ENCODE measurements at places on chromosomes 7 and 10.
A peak's percentile ranks its signal among the peaks of the same experiment; 100 is the strongest.

- no peak for DNase-seq
Observed at GRCh38 chr10:126117196-126117595, 220.8 kb downstream of the FANK1 start.

GRCh38 chr7:75658802-75659201, 79.9 kb downstream of the HIP1 start:
- no peak for DNase-seq

GRCh38 chr7:11332186-11332864, 358.7 kb downstream of the PHF14 start:
- peak; percentile 2 for DNase-seq

GRCh38 chr7:150323682-150324372, 482 bp upstream of the ACTR3C start:
- DNase-seq, result no peak

All from activated CD4-positive, alpha-beta T cell treated with anti-CD3 and anti-CD28 coated beads, Interleukin-2, amount 50 U/mL, for 48 hours (primary cell).